ENCODE measurements at places on chromosomes 16 and 17.
A peak's percentile ranks its signal among the peaks of the same experiment; 100 is the strongest.

GRCh38 chr16:15482068-15482747, 47.8 kb downstream of the BMERB1 start:
- peak; percentile 94 for DNase-seq

GRCh38 chr17:72338847-72339790, 218.3 kb downstream of the SOX9 start:
- DNase-seq: peak; percentile 94

GRCh38 chr17:8606401-8606800, 24.1 kb downstream of the MYH10 start:
- DNase-seq: no peak

DNA sequence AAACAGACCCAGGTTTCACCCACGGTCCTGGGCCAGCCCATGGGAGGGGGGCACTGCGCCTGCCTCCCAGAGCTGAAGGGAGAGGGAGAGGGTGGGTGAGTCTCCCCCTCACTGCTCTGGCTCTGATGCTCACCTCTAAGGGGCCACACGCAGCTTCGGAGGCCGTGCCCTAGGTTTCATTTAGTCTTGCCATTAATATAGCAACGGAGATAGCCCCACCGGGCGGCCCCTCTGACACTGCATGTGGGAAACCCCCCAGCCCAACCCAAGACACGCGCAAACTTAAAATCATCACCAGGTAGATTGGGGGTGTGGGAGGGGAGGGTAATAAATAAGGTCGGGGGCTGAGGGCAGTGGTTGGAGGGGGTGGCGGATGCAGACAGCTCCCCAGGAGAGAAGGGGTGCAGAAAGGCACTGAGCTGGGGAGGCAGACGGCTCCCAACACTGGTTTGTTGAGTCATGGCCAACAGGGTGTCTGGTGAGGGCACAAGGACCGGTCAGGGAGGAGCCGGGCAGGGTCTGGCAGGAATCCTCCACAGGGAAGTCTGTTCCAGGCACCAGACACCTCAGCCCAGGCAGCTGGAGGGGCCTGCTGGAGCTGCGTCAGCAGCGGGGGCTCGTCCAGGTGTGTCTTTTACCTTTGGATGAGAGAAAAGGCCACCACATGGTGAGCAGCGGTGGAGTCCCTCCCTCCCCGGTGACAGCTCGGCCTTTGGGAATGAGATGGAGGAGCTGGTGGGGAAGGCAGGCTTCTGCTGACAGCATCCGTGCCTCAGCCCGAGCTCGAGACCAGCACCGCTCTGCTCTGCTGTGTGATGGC, 32.0 kb upstream of the DOC2B start:
- DNase-seq: no peak

DNA sequence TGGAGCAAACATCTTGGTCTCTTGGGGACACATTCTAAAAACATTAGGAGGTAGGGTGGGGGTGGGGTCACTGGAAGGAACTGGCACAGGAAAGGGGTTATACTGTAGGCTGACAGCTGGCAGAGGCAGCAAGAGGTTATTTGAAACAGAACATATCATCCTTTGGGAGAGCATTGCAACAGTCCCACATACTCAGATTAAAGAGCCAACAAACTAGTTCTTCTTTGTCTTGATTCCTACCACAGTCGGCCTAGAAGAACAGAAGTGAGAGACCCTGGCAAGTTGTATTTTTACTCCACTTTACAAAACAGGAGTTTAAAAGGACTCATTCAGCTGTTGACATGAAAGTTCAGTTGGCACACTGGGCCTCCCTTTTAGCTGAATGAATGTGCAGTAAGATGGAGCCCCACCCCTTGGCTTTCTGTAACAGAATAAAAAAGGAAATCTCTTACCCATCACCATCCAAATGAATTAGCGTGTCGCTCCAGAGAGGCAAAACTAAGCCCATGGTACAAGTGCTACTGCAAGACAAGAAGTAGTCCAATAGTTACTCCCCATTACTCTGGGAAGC, 54.6 kb upstream of the CORO6 start:
- no peak for DNase-seq

DNA sequence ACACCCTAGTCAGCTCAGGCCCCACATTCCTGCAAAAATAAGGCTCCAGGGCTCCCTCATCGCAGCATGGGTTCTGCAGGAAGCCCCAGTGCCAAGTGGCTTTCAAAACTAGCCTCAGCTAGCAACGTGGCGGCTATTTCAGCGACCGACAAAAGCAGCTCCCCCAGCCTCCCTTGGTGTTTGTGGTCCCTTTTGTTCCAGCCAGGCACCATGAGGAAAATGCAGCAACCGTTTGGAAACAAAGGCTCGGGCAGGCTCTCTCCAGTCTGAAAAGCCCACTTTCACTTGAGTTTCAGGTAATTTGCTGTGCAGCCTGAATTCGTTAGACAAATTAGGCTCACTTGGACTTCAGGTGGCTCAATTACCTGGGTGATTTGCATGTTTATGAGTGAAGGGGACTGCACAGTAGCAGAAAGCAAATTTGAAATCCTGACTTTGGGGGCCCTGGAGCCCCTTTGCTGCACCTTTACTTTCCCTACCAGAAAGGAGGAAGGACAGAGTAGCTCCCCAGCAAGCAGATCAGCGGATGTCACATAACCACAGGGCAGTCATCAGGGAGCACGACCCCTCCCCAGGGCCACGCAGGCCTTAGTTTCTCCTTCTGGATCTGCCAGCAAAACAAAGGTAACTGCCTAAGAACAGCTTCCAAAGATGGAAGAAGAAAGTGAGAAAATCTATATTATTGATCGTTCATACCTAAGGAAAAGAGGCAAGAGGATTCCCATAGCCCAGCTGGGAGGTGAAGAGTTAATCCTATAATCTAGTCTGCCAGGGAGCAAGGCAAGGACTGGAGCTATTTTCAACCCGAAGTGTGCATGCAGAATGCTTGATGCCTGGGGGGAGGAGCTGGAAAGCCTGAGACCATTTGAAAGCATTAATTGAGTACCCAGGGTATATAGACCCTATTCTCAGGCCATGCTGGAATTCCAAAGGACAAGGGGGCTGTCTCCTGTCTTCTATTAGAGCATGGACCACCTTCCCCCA, 143.1 kb upstream of the SDK2 start:
- DNase-seq: no peak

DNA sequence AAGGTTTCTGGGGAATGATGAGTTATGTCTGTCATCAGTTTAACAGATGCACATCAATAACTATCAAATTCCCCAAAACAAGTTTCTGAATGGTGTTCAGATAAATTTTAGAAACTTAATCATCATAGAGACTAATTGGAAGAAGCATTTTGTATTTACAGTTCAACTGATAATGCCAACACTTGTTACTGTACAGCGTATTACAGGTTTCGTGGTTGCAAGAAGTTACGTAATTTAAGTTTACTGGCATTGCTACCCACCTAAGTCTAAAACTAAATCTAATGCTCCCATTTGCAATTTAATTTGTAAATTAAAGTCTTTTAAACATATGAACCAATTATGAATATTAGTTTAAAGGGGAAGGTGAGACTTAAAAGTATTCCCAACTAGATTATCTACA, 3.0 kb downstream of the SRSF1 start:
- no peak for DNase-seq

GRCh38 chr16:50709061-50709684, 15.8 kb downstream of the NOD2 start:
- DNase-seq: no peak

GRCh38 chr17:17545031-17545820, 46.3 kb downstream of the PEMT start:
- no peak for DNase-seq

- DNase-seq: no peak
Observed at GRCh38 chr16:74611721-74612120, 4.8 kb upstream of the GLG1 start.

DNA sequence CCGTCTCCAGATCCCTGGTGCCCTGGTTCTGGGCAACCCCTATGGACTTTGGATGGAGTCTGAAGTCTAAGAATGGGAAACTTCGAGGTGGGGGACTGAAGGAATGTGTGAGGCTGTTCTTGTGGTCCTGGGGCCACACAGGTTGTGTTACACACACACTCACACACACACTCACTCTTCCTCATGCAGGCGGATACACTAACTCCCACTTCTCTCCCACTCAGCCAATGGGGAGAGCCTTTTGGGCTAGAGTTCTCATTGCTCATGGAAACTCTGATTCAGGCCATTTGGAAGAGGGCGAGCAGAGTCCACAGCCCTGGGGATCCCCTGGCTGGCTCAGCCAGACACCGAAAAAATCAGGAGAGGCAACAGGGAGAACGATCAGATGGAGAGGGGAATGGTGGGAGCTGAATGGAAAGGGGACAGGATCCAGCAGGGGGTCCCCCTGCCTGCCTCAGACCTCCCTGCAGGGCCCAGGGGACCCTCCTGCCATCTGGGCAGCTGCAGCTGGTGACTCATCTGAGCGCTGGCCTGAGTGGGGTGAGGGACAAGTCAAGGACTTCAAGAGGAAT, 9.1 kb downstream of the IGFBP4 start:
- DNase-seq: no peak

DNA sequence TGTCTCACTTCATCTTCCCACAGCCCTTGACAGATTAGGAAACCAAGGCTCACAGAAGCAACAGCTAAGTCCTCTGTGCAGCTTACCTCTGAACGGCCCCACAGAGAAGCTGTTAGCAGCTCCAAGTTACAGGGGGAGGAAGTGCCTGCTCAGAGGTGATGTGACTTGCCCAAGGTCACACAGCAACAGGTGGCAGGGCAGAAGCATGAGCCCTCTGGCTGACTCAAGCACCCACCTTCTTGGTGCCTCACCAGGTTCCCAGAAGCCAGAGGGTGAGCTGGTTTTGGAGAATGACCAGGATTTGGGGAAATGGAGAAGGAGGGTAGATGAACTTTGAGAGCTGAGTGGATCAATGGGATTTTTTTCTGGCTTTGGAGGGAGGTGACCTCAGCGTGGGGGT, 14.0 kb upstream of the RAI1 start:
- no peak for DNase-seq

DNA sequence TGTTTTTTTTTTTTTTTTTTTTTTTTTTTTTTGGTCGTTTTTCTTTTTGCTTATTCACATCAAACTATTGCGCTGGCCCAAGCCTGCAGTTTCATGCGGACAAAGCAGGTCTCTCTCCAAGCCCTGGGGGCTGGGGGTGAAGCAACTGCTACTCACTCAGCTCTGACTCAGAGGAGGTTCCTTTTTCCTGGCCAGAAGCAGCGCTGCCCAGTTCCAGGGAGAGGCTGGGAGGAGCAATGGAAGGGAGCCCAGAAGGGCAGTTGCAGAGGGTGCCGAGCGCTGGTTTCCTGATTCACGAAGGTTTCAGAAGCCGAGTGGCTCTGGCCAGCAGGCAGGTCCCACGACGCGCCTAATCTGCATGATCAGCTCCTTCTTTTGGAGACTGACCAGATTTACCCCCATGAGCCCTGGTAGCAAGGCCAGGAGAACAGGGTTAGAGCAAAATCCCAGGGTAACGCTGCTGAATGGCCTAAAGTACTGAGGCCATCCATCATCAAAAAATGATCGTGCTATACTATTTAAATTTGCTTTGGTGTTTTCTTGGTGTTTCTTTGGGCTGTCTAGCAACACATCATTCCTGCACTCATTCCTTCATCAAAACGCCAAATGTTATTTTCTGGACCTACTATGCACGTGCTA, 144.7 kb upstream of the SOX9 start:
- no peak for DNase-seq
